Smooth muscle cell of the brain vasculature (primary cell): ENCODE measurements at places on chromosomes 12 and 14.

- DNase-seq: no peak
Observed at GRCh38 chr14:61003571-61003970, 22.5 kb downstream of the SLC38A6 start.

DNA sequence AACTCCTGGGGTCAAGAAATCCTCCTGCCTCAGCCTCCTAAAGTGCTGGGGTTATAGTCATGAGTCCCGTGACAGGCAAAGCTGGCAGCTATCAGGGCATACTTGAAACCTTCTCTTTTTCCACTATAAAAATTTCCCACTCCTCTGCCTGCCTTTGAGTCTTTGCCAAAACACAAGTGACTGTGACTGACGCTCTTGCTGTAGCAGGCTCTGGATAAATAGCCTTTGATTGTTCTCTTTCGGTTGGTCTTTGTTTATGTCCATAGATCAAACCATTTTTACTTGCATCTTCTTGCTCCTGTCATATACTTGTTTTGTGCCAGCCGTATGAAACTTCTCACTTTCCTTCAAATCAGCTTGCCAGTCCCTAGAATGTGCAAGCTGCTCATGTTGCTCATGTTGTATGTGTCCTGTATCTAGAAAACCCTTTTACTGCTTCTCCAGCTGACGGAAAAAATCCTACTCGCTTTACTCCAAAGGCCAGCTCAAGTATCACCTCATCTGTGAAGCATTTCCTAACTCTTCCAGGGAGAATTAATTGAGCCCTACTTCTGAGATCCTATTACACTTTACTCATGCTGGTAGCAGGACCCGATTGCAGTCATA is 73.1 kb downstream of the RESF1 start:
- no peak for DNase-seq

GRCh38 chr12:103441437-103442181 is 54.2 kb downstream of the C12orf42 start:
- no peak for DNase-seq

GRCh38 chr14:50232276-50232642 is 881 bp upstream of the SOS2 start:
- no peak for DNase-seq

- no peak for DNase-seq
Observed at GRCh38 chr14:54435500-54435981, 5.6 kb downstream of the CNIH1 start.

GRCh38 chr14:49427117-49427516 is 159.1 kb downstream of the RPS29 start:
- DNase-seq: no peak

GRCh38 chr12:105736498-105736897 is 402.3 kb downstream of the NUAK1 start:
- DNase-seq: no peak

DNA sequence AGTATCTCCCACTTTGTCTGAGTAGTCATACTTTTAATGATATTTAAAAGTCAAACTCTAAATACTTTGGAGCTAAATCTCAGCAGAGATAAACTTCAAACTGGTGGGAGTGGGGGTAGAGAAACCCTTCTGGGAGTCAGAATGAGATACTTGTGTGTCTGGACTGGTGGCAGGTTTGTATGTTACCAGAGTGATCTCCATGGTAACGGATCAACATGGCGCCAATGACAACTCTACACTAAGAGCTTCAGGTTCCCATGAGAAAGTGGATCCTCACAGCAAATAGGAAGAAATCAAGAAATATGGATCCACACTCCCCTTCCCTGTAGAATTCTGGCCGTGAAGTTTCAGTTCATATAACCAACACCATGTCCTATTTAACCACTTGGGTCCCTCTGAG is 121.9 kb downstream of the ETV6 start:
- no peak for DNase-seq

- no peak for DNase-seq
Observed at GRCh38 chr12:88627501-88627900, 47.2 kb upstream of the KITLG start.

GRCh38 chr14:35123388-35123703 is 994 bp downstream of the PRORP start:
- DNase-seq: no peak

DNA sequence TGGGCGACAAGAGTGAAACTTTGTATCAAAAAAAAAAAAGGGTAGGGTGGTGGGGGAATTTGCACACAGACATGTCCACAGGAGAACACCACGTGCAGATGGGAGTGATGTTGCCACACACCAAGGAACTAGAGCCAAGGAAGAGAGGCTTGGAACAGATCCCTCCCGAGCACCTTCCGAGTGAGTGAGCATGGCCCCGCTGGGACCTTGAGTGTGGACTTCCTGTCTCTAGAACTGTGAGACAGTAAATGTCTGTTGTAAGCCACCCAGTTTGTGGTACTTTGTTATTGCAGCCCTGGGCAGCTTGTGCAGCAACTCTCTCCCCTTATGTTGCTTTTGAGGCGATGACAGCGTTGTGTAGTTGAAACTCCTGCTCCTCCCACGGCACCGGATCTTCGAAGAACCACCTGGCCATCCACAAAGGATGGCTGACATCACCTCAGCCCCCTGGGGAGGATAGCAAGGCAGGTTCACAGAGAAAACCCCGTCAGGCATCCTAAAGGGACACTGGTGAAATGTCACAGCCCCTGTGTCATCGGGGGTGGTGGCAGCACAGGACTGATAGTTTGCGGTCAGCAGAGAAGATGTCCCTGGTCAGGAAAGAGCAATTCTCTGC is 54.7 kb upstream of the PLEKHG3 start:
- DNase-seq: no peak

- no peak for DNase-seq
Observed at GRCh38 chr14:69151458-69152180, 1.3 kb downstream of the DCAF5 start.

DNA sequence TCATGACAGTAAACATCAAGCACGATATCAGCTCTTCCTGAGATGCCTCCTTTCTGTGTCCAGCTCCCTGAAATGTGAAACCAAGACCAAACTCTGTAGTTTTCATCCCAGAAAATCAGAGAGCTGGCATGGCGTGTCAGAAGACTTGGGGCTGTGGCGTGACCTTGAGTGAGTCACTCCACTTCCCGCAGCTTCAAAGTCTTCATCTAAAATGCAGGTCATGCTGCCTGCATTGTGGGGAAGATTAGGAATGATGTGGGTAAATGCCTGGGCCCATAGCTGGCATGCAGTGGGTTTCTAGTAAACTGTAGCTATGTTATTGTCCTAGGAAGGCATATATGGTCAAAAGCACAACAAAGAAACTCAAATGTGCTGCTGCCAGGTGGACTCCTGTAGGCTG is 28.8 kb downstream of the OAS2 start:
- DNase-seq: no peak

DNA sequence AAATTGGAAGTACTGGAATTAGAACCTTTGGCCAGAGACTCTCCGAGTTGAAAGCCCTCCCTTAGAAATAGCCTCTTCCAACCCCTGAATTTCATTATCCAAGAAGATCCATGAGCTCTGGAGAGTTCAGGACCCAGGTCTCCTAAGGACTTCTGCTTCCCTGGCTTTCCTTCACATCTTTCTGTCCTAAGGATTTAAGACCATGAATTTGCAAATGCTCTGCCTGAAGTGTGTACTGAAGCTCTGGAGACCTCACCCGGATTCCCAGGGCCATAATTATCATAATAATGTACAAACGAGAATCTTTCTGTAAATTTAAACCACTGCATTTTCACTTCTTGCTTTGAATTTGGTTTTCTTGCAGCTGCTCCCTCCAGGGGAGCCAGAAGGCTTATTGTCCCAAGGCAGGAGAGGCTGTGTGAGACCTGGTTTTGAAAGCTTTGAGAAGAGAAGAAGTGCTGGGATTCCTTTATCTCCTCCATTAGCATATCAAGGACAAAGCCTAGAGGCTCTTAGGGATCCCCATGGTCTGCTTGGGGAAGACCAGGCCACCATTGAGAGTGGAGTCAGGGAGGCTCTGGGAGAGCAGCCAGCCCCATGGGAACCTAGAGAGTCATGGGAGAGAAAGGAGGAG is 41.1 kb downstream of the GLRX5 start:
- no peak for DNase-seq

- no peak for DNase-seq
Observed at GRCh38 chr12:59401862-59402261, 194.0 kb upstream of the SLC16A7 start.

DNA sequence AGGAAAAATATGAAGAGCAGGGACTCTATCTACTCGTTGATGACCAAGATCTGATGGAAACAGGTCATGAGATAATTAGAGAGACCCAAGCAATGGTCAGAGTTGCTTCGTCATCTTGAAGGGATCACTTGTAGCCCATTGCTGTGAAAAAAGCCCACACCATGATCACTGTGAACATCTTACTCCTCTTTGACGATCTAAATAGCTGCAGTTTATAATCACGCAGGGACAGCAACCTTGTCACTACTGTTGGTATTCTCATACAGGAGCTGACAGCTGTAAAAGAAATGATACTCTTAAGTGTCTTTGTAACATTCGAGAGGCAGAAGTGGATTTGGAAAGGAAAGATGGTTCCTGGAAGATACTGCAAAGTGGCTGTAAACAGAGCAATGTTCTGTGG is 33.7 kb upstream of the RERGL start:
- no peak for DNase-seq

- no peak for DNase-seq
Observed at GRCh38 chr12:2251526-2252209, 198.9 kb downstream of the CACNA1C start.

- DNase-seq: no peak
Observed at GRCh38 chr14:89477391-89477790, 60.4 kb upstream of the FOXN3 start.

DNA sequence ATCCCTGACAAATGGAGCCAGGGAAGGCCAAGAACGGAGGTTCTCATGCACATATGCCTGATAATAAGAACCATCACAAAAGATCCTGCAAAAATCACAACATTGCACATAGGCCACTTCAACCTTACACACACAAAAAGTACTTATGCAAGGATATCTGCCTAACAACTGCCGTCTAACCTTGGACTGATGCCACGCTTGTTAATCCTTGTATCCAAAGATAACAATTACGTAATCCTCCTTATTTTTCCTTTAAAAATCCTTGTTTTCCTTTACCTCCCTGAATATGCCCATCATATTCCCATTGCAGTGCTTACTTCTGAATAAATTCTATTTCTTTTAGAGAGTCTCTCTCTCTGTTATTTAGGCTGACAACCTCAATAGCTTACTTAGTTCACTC is 59.5 kb downstream of the TMEM116 start:
- no peak for DNase-seq

GRCh38 chr12:119183942-119184695 is 5.4 kb downstream of the HSPB8 start:
- DNase-seq: no peak
